ENCODE measurements at places on chromosomes 5 and 9. TPM values are rescaled to one million over a fixed set of nuclear protein-coding genes. Genes with fewer than 3 reads are reported as not detected.

The CCL27 gene
- 0.18 TPM for total RNA-seq

The REXO4 gene
- total RNA-seq, result 16.1 TPM

The PCDHB13 gene
- 0.18 TPM for total RNA-seq

The IRX2 gene
- total RNA-seq, result 0.36 TPM

The ASS1 gene
- 31.1 TPM for total RNA-seq

The SYNPO gene
- total RNA-seq, result 3.0 TPM

The TSLP gene
- total RNA-seq, result 0.28 TPM

The NEURL1B gene
- 1.8 TPM for total RNA-seq

The C1QTNF3 gene
- total RNA-seq, result 0.28 TPM

The DAPK1 gene
- total RNA-seq, result under 0.01 TPM

The SPATA31A3 gene
- not detected for total RNA-seq

The C9orf43 gene
- 0.36 TPM for total RNA-seq

The FOXI1 gene
- not detected for total RNA-seq

The CYSRT1 gene
- not detected for total RNA-seq

The INPP5E gene
- 1.6 TPM for total RNA-seq

The HMCN2 gene
- not detected for total RNA-seq

The FAM151B gene
- total RNA-seq, result 2.9 TPM

The CCDC192 gene
- total RNA-seq, result not detected

The HSPB3 gene
- 0.54 TPM for total RNA-seq

The SPINK7 gene
- total RNA-seq, result not detected

The ITGA1 gene
- 95.2 TPM for total RNA-seq

The SLC6A7 gene
- total RNA-seq, result not detected

The TSSK1B gene
- total RNA-seq, result under 0.01 TPM

The HEMGN gene
- total RNA-seq, result not detected

The FBXL7 gene
- total RNA-seq, result 4.4 TPM

The LVRN gene
- total RNA-seq, result 0.18 TPM

The REEP2 gene
- total RNA-seq, result 12.4 TPM

The TMEM38B gene
- 12.5 TPM for total RNA-seq

The NDST1 gene
- 30.3 TPM for total RNA-seq

The SPATA31E1 gene
- not detected for total RNA-seq

The ARHGEF28 gene
- total RNA-seq, result 13.9 TPM

The APBA1 gene
- total RNA-seq, result 3.8 TPM

The NR5A1 gene
- not detected for total RNA-seq

The MYOZ3 gene
- total RNA-seq, result under 0.01 TPM

The CDKN2B-AS1 gene
- total RNA-seq, result 1.1 TPM

The CCDC183 gene
- total RNA-seq, result not detected

The ARHGEF37 gene
- total RNA-seq, result 0.28 TPM

Measured in IMR-90 (cell line).